K562 (cell line): ENCODE measurements at places on chromosomes 7 and 10.

DNA sequence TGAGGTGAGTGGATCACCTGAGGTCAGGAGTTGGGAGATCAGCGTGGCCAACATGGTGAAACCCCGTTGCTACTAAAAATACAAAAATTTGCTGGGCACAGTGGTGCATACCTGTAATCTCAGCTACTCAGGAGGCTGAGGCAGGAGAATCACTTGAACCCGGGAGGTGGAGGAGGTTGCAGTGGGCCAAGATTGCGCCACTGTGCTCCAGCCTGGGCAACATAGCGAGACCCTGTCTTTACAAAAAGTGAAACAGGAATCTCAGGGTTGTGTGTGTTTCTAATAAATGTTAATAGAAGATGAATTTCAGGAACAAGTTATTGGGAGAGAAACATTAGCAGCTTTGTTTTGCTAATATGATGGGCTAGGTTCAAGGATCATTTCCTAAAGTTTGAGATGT is 19.9 kb downstream of the PPP2R2D start:
- no peak for DNase-seq

- no peak for DNase-seq
These were observed 24.8 kb downstream of the WDR86 start for GRCh38 chr7:151384776-151385625.

GRCh38 chr10:89158446-89158845 is 48.7 kb downstream of the CH25H start:
- no peak for DNase-seq

- peak; percentile 62 for DNase-seq
These were observed 58.3 kb upstream of the NEBL start for GRCh38 chr10:20955355-20955893.
